ENCODE measurements at places on chromosomes 1 and 21. TPM values are rescaled to one million over a fixed set of nuclear protein-coding genes. Genes with fewer than 3 reads are reported as not detected.

DNA sequence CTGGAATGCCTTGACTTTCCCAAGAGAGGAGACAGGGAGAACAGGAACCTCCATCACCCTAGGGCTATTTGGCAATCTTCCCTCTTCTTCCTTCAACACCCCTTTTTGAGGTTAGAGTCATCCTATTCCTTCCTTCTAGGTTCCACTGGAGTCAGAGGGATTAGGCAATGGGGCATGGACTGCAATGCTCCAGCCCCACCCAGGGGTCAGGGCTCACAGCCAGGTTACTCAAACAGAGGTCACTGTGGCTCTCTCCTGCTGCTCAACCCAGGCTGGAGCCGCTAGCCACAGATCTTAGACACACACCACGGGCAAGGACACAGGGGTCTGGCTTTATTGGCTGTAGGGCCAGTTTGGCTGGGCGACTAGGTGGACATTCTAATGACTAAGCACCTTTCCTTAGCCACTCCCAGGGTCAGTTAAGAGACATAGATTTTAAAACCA is 145.5 kb upstream of the NRIP1 start:
- no peak for DNase-seq

GRCh38 chr21:16633831-16634459 is 878.9 kb upstream of the CXADR start:
- no peak for DNase-seq

GRCh38 chr1:153572569-153573015 is 6.9 kb upstream of the S100A2 start:
- DNase-seq: peak; percentile 86

DNA sequence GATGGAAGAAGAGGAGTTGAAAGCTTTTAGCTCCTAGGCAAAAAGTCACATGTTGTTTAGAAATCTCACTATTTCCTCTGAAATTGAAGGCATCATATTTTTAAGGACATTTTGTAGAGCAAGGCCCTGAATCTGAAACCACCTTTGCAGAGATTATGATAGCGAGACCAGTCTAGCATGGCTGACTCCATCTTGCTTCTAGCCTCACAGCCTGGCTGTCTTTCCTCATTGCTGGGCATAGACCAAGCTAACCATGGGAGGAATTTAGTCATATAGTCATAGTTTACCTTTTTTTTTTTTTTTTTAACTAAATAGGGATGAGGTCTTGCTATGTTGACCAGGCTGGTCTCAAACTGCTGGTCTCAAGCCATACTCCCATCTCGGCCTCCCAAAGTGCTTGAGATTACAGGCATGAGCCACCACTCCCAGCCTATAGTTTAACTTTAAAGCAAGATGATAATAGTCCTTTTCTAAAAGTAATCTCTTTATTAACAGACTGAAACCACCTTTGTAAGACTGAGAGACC is 42.2 kb upstream of the ZNF326 start:
- DNase-seq: no peak

DNA sequence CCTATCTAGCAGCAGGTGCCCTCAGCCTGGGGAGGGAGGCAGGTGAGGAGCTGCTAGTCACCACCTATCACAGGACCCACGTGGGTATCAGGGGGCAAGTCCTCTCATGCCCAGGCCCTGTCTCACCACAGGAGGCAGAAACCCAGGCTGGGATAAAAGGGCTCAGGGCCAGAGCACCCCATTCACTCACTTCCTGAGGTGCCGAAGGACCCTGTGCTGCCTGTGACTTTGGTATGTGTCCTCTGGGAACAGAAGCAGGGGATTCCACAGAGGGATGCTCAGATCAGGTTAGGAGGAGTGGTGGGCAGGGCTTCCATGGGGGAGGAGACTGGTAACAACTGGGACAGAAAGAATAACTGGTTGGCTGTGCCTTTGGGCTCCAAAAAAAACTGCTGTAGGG is at the start of gene LCE1E:
TSS of gene LCE1E (plus strand) at position 181 of the 400 bp plus-strand sequence. CDS start 1,043 bp downstream, outside the sequence.
- no peak for DNase-seq

GRCh38 chr1:26170472-26170821 is 739 bp downstream of the ZNF593 start:
- no peak for DNase-seq

GRCh38 chr1:77473690-77474089 is 191.9 kb downstream of the AK5 start:
- no peak for DNase-seq

DNA sequence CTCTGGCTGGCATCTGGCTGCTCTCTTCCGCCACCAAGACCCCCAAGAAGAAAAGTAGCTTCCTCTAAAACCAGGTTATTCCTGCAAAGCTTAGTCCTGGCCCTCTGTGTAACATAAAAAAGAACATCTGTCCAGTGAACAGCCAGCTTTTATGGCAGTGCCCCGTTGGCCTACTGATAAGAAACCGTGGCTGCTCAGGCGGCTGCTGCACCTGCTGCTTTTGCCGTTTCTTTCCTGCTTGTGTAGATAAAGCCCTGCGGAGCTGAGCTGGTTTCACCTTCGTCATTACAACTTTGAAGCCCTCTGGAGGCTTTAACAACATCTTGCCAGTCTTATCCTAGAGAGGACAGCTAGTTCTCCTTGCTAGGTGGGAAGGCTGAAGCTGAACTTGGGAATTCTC is 20.5 kb downstream of the ELAPOR1 start:
- no peak for DNase-seq

DNA sequence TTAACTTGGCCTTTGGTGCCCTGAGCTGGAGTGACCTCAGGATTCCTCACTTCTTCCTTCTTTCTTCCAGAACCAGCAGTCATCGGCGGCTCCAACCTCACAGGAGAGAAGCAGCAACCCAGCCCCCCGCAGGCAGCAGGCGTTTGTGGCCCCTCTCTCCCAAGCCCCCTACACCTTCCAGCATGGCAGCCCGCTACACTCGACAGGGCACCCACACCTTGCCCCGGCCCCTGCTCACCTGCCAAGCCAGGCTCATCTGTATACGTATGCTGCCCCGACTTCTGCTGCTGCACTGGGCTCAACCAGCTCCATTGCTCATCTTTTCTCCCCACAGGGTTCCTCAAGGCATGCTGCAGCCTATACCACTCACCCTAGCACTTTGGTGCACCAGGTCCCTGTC is 6.3 kb upstream of the OLFML3 start:
- no peak for DNase-seq

- DNase-seq: no peak
Observed at GRCh38 chr1:70195342-70195741, 10.0 kb downstream of the LRRC40 start.

- DNase-seq: no peak
Observed at GRCh38 chr1:1755852-1756251, 22.4 kb downstream of the NADK start.

DNA sequence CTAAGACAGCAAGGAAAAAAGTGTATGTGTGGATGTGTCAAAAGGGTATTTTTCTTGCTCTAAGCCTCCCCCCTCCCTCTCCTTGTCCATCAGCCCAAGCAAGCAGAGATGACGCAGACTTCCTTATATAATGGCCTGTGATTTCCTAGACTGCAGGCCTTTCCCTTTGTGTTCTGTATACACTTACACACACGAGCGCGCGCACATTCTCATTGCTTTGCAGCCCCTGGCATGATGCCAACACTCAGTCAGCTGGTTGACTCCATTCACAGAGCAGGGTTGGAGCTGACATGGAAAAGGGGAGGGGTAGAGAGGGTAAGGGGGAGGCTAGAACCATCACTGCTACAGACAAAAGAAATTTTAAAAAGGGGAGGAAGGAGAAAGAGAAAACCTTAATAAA is 41.8 kb downstream of the GATAD2B start:
- no peak for DNase-seq

GRCh38 chr1:2981388-2981787 is 39.9 kb upstream of the ACTRT2 start:
- no peak for DNase-seq

- DNase-seq: no peak
Observed at GRCh38 chr1:38249001-38249400, 202.4 kb upstream of the POU3F1 start.

DNA sequence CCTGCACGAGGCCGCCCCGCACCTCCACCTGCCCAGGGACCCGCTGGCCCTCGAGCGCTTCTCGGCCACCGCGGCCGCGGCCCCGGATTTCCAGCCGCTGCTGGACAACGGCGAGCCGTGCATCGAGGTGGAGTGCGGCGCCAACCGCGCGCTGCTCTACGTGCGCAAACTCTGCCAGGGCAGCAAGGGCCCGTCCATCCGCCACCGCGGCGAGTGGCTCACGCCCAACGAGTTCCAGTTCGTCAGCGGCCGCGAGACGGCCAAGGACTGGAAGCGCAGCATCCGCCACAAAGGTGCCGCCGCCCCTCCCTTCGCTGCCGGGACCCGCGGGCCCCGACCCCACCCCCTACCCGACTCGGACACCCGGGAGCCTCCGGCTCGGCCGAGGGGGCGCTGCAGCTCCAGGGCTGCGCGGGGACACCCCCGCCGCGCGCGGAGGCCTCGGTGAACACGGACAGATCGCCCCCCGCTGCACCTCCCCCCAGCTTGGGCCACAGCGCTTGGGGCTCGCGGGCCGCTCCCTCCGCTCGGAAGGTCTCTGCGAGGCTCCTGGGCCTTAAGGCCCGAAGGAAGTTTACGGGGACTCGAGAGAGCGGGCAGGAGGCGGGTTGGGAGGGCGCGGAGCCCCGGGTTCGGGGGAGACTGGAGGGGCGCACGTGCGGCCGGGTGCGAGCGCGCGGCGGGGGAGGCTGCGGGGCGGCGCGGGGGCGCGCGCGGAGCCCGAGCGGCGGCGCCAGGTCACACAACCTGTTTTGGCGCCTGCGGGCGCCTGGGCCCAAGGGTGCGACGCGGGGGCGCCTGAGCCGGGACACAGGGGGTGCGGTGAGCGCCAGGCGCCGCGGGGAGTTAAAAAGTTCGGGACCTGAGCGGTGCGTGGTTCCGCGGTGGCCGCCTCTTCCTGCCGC is 1.2 kb downstream of the SAMD11 start:
- no peak for DNase-seq

Gene LCE1C
- not detected for total RNA-seq

Gene BCAN
- total RNA-seq: not detected

Gene FABP3
- not detected for total RNA-seq

Gene DAB1
- 0.78 TPM for total RNA-seq

Gene HCRTR1
- not detected for total RNA-seq
